ENCODE measurements at places on chromosomes 11 and 22. TPM values are rescaled to one million over a fixed set of nuclear protein-coding genes. Genes with fewer than 3 reads are reported as not detected.

GRCh38 chr11:66986178-66986545, 11.1 kb downstream of the C11orf86 start:
- peak; percentile 77 for DNase-seq

DNA sequence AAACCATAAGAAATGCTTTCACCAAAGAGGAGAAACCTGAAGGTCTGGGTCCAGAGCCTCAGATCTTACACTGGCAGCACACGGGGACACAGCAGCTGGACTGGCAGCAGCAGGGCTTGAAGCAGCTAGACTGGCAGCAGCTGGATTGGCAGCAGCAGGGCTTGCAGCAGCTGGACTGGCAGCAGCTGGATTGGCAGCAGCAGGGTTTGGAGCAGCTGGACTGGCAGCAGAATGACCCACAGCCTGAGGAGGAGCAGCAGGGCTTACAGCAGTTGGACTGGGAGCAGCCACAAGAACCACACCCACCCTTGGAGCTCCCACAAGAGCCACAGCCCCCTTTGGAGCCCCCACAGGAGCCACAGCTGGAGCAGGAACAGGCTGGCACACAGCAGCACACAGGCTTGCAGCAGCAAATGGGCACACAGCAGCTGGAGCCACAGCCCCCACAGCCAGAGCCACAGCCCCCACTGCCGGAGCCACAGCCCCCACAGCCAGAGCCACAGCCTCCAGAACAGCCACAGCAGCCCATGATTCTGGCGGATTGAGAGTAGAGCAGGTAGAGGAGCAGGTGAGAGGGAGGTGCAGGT, at the start of gene KRTAP5-11:
Gene KRTAP5-11, minus strand, starts transcription at position 567 of the 587 bp plus-strand sequence. Its CDS starts 38 bp downstream, at position 529.
- DNase-seq = no peak

GRCh38 chr11:3111466-3111865, 53.6 kb downstream of the OSBPL5 start:
- DNase-seq = no peak

GRCh38 chr11:803770-804598, 1.0 kb downstream of the PIDD1 start:
- DNase-seq = no peak

DNA sequence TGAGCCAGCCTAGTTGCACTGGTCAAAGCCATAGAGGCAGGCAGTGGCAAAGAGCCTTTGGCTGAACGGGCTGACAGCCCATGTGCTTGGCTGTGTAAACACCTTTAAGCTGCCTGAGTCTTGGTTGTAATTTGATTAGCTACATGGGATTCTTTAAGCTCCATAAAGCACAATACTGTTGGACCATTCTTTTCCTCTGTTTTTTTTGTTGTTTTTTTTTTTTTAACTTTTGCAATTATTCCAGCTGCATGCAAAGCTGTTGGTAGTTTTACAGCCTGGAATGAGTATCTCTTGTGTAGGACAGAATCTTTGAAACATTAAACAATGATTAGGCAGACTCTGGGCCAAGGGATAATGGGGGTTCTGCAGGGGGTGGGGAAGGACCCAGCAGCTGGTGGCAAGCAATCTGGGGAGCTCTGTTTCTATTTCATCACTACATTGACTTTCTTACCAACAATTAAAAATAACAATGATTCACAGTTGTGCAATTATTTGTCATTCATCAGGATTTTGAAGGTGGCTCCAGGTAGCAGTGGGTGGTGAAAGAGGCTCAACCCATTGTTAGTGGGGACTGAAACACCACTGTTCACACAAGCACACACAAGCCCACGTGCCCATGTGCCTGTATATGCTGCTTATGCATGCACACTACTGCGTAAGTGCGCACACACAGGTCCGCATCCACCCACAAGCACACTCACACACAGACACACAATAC, 69.5 kb upstream of the CSNK2A3 start:
- no peak for DNase-seq

DNA sequence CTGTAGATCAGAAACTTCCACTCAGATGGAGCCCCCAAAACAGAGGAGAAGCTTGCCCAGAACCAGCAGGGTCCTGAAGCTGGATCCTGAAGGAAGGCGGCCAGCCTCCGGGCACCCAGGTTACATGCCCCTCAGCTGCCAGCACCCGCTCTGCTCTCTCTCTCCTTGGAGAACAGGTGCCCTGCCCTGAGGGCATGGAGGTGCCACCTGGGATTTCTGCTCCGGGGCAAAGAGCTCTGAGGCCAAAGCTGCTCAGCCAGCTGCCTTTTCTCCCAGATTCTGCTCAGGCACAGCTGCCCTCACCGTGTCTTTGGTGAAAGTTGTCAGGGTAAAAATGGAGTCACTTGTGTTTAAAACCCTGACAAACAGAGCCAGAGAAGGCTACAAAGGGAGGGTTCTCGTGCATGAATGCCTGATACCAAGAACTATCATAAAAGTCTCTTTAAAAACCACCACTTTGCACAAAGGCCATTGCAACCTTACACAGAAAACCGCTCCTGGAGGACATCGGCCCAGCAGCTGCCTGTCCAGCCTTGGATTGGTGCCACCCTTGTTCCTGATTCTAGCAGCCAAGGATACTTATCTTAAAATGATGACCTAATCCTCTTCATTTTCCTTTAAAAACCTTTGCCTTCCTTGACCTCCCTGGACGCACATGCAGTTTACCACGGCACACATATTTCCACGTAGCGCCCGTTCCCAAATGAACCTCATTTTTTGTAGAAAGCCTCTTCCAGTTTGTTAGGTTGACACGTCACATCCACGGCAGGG, 140.0 kb downstream of the CACNA1I start:
- no peak for DNase-seq

DNA sequence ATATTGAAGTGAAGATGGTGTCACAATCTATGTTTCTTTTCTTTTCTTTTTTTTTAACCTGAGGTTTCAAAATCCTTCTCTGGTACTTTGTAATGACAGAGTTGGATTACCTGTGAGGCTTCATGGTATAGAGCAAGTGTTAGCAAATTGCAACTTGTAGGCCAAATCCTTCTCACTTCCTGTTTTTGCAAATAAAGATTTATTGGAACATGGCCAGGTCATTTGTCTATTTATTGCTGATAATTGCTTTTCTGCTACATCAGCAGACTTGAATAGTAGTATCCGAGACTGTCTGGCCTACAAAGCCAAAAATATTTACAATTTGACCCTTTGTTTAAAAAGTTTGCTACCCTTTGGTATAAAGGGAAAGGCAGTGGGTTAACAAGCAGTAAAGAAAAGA, 1059.4 kb upstream of the CCDC90B start:
- DNase-seq = no peak

- no peak for DNase-seq
These were observed 15.3 kb downstream of the OSBPL5 start for GRCh38 chr11:3149852-3150188.

DNA sequence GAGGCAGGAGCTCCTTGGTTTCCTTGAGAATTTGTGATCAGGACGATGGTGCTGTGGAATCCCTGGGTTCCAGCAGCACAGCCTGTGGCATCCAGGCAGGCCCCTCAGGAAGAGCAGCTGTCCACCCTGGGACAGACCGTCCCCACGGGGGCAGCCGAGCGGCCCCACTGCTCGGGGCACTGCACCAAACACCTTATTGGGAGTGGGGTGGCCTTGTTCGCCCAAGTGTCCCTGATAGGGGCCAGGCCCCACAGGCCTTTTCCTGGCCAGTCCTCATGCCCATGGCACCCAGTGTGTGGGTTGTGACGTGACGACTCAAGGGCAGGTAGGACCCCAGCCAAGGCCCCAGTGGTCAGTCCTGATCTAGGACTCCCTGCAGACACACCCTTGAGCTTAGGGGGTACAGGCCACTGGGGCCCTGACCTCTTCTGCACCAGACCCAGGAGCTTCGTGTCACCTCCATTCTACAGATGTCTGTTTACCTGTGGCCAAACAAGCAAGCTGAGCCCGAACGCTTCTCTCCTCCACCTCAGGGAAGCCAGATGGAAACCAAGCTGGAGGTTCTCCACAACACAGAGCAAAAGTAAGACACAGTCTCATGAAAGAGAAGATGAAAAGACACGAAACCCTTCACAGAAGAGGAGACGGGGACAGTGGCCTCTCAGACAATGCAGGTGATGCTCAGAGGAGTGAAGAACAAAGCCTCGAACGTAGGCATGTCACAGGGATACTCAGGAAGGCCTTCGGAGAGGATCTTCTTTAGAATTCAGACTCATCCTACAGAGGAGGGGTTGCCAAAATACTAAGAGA, 1.6 kb upstream of the BRD1 start:
- no peak for DNase-seq

MS4A7 gene
- total RNA-seq = 13.7 TPM

GVQW3 gene
- total RNA-seq = 0.60 TPM

TRIM34 gene
- total RNA-seq = 1.3 TPM

POLD3 gene
- total RNA-seq = 3.0 TPM

ZC3H12C gene
- 4.7 TPM for total RNA-seq
